ENCODE measurements at places on chromosomes 11 and 22.

DNA sequence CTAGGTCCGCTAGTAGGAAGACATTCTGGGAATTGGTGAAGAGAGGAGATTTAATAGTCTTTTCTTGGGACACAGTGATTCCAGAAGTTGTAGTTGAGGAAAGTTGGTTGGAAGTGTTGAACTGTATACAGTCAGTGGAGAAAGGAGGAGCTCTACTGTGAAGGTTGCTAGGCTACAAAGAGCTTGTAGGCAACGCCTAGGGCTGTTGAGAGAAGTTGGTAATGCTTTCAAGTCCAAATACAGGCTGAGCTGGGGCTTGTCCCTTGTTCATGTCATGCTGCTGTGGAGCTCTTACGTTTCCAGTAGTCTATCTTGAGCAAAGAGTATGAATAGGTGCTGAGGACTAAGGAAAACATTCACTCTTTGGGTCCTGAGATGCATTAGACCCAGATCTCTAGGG, 1.1 kb downstream of the TBCEL start:
- DNase-seq = no peak

DNA sequence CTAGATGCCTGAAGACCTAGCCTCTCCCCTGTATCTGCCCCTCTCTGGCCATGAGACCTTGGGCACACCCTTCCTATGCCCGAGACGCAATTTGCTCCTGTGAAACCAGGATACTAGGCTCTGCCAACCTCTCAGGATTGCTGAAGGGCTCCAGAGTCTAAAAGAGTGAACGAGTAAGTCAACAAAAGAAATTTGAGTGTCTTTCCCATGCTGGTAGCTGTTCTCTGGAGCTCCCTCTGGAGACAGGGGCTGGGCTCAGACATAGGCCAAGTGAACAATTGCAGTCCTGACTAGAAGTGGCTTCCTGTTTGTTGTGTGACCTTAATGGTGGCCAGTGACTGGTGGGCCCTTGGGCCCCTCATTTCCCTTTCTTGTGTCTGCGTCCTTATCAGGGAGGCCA, 189.0 kb upstream of the NARS2 start:
- DNase-seq = no peak

- no peak for DNase-seq
Observed at GRCh38 chr11:44580701-44581100, 15.2 kb downstream of the CD82 start.

DNA sequence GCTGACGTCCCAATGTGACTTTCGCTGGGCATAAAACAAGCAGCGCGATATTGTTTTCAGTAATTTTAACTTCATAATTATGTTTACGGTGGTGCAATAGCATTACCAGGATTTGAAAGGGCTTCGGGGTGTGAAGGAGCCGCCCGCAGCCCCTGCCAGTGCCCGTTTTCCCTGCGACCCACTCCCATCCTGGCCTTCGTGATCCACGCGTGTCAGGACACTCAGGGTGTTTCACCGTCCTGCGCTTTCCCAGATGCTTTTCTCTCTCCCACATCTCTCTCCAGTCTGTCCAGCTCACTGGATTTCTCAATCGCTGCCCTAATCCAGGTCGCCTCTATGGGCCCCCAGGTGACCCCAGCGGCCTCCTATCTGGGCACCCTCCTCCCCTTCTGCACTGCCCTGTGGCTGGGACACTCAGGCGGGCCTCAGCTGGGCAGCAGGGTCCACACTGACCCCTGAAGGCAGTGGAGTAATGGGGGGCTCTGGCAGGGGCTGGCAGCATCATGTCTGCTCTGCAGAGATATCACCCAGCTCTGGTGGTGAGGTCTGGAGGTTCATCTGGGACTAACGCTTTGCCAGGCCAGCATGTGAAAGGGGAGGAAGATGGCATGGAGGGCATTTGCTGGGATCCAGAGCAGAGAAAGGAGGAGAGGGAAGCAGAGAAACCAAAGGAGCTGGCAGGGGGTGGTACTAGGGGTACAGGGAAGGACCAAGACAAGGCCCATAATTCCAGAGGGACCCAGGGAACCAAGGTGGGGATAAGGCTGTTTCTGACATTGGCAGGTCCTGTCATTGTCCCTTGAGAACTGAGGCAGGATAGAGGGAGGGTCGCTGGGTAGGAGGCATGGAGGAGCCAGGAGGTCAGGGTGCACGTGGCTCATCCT, 622.8 kb downstream of the BRD1 start:
- no peak for DNase-seq

GRCh38 chr22:39344046-39344390, 5.8 kb upstream of the SYNGR1 start:
- no peak for DNase-seq

Measured in activated CD4-positive, alpha-beta T cell treated with anti-CD3 and anti-CD28 coated beads, Interleukin-2, amount 50 U/mL, for 24 hours (primary cell).